ENCODE measurements at places on chromosomes 6 and 20.

DNA sequence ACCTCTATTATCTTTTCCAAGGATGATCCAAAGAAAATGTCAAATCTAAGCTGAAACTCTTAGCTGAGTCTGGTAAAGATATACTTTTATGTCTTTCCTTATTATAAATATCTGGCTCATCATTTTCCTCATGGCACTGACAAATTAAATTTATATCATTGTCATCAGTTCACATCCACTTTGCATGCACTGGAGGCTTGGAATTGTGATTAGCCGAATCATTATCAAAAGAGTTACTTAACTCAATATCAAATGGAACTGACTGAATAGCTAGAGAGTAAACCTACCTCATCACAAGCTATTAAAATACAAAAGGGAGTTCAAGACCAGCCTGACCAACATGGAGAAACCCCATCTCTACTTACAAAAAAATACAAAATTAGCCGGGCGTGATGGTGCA lies 713.9 kb upstream of the MARCKS start:
- no peak for DNase-seq

- DNase-seq: peak; percentile 34
These were observed 37.4 kb upstream of the GABRR1 start for GRCh38 chr6:89254569-89254968.

DNA sequence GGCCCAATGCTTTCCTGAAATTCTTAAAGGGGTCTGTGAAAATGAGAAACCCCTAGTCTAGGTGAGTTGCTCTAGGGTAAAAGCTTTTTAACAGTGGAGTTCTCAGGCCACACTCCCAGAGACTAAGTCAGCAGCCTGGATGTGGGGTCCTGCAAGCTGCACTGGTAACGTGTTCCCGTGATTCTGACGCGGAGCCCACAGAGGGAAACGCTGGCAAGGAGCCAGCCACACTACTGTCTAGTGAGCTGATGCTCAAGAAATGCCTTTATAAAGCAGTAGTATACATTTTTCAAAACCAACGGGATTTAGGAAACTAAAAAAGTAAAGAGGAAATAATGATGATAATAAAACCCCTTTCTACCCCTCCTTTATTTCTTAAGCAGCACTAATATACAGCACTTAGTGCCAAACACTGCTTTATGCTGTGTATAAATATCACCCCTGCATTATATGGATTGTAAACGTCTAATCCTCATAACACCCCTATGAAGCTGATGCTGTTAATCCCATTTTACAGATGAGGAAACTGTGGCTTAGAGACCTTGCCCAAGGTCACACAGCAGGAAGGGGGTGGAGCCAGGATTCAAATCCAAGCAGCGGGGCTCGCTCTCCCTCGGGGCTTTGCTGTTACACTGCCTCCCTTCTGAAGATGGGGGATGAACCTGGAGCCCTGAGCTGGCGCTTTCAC lies 25.0 kb downstream of the KCNK15 start:
- DNase-seq: no peak

DNA sequence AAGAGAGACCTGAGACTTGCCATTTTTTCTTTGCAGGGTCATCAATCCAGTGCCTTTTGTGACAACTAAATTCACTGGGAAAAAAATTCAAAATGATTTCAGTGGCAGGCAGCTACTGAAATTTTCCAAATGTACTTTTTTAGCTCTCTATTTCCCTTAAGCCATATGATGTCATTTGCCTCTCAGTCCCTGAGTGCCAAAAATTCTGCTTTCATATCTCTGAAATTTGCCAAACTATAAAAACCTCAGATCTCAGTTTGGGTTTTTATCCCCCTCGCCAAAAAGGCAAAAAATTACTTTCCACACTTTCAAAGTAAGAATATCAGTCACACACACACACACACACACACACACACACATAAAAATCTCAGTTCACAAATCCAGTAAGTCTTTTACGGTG lies 651.3 kb upstream of the ARID1B start:
- no peak for DNase-seq

GRCh38 chr6:43772681-43773049 lies 2.7 kb downstream of the VEGFA start:
- no peak for DNase-seq

DNA sequence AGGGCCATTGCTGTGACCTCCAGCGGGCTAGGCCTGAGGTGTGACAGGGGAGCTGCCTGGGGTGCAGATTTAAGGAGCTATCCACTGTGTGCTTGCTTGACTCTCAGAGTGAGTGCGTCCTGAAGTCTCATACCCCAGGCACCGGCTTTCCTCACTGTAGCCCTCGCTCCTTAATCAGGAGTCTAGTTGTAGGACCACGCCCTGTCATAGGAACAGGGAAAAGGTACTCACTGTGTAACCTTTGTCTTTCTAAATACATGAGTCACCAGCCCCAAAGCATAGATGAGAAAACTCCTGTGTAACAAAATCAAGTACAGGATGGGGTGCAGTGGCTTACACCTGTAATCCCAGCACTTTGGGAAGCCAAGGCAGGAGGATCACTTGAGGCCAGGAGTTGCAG lies 141.7 kb downstream of the TMEM242 start:
- no peak for DNase-seq

DNA sequence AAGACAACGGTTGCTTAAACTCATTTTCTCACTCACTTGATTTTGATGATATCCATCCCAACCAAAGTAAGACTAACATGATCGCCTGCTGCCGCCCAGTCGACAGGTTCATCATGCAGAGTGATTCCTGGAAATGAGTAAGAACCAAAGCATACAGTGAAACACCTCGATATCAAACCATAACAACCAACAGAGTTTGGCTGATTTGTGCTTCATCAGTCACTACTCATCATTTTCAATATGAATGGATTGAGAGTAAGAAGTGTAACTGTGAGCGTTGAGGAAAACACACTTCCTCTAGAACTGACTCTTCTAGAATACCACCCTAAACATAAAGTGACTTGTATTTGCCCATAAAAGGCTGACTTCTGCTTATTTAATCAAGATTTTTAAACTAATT lies 29.2 kb upstream of the ALDH8A1 start:
- DNase-seq: no peak

- no peak for DNase-seq
These were observed 26.7 kb downstream of the NPEPL1 start for GRCh38 chr20:58719258-58719657.

DNA sequence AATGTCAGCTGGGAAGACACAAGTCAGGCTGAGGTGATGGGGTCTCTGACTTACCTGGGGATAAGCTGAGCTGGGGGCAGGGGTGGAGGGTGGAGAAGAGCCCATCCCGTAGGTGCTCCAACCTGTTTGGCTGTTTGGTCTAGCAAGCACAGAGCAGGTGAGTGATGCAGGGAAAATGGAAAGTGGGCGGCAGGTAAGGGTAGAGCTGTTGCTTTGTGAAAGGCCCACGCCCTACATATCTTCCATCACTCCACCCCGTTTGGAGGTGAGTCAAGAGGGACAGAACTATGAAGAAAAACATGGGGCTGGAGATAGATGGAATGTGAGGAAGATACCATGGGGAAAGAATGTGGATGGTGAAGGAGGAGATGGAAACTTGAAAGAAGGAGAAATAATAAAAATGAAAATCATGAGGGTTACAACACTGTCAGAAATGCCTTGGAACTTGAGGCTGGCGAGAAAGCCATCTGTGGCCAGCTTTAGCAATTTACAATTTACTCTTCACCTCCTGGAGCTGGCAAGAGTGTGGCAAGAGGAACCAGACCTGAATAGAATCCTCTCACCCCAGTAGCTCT lies 1.3 kb downstream of the LY6G6C start:
- no peak for DNase-seq

- no peak for DNase-seq
These were observed 20.6 kb upstream of the CSNK2A1 start for GRCh38 chr20:564192-564591.

GRCh38 chr20:61800359-61801064 lies 265.2 kb downstream of the TAF4 start:
- no peak for DNase-seq

- no peak for DNase-seq
These were observed 172.1 kb downstream of the CDKAL1 start for GRCh38 chr6:20706238-20706938.

- DNase-seq: no peak
These were observed 143.6 kb downstream of the PHACTR3 start for GRCh38 chr20:59747671-59748515.

DNA sequence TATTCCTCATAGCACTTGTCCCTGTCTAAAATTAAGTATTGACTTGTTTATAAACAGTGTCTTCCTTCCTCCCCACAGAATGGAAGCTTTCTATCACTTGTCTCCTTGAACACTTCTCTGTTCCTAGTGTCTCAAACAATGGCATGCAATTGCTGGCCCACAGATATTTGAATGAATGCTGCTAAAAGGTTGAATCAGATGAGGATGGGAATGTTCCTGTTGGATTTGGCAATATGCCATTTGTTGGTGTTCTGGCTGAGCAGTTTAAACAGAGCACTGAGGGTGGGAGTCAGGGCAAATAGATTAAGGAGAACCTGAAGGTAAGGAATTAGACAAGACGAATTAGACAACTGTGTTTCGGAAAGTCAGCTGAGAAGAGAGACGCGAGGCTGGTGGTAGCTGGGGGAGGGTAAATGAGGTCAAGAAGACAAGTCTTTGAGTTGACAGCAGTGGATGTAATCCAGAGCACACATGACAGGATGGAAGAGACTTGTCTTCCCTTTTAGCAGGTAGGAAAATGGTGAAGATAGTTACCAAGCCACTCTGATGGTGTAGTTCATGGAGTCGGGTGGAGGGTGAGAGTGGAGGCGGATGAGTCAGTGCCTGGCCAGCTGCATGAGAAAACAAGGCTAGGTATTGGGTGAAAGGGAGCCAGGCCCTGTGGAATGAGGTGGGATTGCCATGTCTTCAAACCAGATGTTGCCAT lies 58.3 kb upstream of the GNRH2 start:
- DNase-seq: no peak

- DNase-seq: no peak
These were observed at the start of gene ZC2HC1B for GRCh38 chr6:143864234-143864633. Gene ZC2HC1B, plus strand, starts transcription at chr6:143864474. Its CDS starts 66 bp downstream, at chr6:143864540.

DNA sequence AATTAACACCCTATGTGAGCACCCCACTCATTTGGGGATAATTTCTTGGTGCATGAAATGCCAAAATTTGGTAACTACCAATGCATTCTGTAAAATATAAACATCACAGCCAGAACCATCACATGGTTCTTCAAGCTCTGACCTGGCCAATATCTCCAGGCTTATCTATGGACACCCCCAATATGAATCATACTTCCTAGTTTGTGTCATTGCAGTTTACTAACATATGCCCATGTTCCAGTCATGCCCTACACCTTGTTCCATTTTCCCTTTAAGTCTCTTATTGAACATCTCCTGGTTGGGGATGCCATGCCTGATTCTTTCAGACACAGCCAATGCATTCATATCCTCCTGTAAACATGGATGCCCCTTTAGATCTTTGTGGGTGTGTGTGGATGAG lies 572.8 kb upstream of the BTBD3 start:
- no peak for DNase-seq

DNA sequence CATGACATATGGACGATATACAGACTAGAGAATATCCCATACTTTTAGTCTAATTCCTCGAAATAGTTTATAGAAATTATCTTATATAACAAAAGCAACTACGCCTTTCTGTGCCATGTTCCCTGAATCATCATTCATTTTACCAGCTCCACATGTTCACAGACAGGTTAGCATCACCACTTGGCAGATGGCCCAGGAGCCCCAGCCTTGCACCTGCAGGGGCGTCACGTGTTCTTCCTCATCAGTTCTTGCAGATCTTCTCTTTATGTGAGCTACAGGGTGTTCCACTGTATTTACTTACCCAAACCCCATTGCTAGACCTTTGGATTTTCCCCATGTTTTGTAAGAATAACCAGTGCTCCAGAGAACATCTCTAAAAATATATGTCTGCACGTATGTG lies 12.6 kb upstream of the BNIP5 start:
- DNase-seq: no peak

DNA sequence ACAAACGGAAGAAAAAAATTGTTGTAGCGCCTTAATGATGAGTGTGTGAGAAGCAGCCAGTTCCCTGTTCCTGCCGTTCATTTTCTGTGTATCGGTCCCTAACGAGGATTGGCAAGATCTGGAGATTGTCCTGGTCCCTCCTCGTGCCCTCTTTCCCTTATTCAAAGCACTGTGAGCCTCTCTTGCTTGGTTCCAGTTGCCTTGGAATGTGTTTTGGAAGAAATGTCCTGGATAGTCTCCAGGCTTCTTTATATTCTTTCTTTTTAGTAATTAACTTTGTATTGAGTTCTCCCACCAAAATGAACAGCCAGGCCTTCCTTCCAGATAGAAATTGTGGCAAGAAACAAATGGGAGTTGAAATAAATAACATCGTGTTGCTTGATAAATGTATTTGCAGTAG lies 348.3 kb downstream of the CDH26 start:
- no peak for DNase-seq

GRCh38 chr20:3896302-3896701 lies 7.1 kb downstream of the PANK2 start:
- no peak for DNase-seq

DNA sequence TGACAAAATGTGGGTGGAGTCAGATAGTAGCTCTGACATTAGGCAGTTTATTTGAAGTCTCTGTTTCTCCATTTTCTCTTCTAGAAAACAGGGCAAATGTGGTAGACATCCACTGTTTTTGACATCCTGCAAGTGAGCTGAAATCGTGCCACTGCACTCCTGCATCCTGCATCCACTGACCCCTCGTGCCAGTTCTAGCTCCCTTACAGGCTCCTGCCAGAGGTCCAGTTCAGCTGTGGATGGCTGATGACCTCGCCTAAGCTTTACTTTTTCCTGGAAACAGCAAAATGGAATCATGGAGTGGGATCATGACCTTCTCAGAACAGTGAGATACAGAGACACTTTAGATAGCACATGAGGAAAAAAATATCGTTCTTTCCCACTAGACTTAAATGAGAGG lies 58.5 kb downstream of the TULP4 start:
- DNase-seq: no peak

GRCh38 chr20:50810842-50811241 lies 16.0 kb downstream of the BCAS4 start:
- no peak for DNase-seq

GRCh38 chr6:43105538-43106222 lies 29.6 kb downstream of the PTK7 start:
- DNase-seq: no peak

GRCh38 chr6:22113026-22113766 lies 183.6 kb downstream of the PRL start:
- no peak for DNase-seq

- no peak for DNase-seq
These were observed 18.7 kb downstream of the TGM6 start for GRCh38 chr20:2399390-2399789.

GRCh38 chr6:161105408-161105807 lies 113.8 kb downstream of the MAP3K4 start:
- DNase-seq: no peak

- no peak for DNase-seq
These were observed 359.4 kb downstream of the CD83 start for GRCh38 chr6:14476793-14477531.

Measured in Kasumi-1 (cell line).